Fibroblast of lung (primary cell): ENCODE measurements at places on chromosomes 12 and 14. TPM values are rescaled to one million over a fixed set of nuclear protein-coding genes. Genes with fewer than 3 reads are reported as not detected.

The AMDHD1 gene
- under 0.01 and 0.33 TPM in 2 replicates for total RNA-seq

The STXBP6 gene
- 4.5 and 7.7 TPM in 2 replicates for total RNA-seq

The FBXW8 gene
- 10.8 and 11.7 TPM in 2 replicates for total RNA-seq

The CLEC14A gene
- 2.6 and 5.3 TPM in 2 replicates for total RNA-seq

The GARIN6 gene
- total RNA-seq, result not detected in 2 replicates

The WDR20 gene
- total RNA-seq, result 13.4 and 17.8 TPM in 2 replicates

The SLC10A1 gene
- not detected in 2 replicates for total RNA-seq

The BCL7A gene
- 4.9 and 7.4 TPM in 2 replicates for total RNA-seq

The AP1G2 gene
- total RNA-seq, result 5.6 and 9.2 TPM in 2 replicates

The KRT73 gene
- total RNA-seq, result not detected in 2 replicates

The KRT77 gene
- total RNA-seq, result not detected in 2 replicates

The SPX gene
- 0.50 and 1.3 TPM in 2 replicates for total RNA-seq

The TMEM120B gene
- total RNA-seq, result 6.2 and 8.6 TPM in 2 replicates

The SDSL gene
- 10.0 and 12.4 TPM in 2 replicates for total RNA-seq

The BICDL1 gene
- total RNA-seq, result under 0.01 TPM in 1 of 2 replicates, not detected in the other

The ABCB9 gene
- total RNA-seq, result 5.4 and 6.3 TPM in 2 replicates

The LUM gene
- total RNA-seq, result 217 and 240 TPM in 2 replicates

The CBLN3 gene
- 2.6 and 5.3 TPM in 2 replicates for total RNA-seq

The WASHC3 gene
- 108 and 149 TPM in 2 replicates for total RNA-seq

The TAS2R19 gene
- total RNA-seq, result 3.1 and 5.3 TPM in 2 replicates
